ENCODE measurements at places on chromosomes 2 and 18. TPM values are rescaled to one million over a fixed set of nuclear protein-coding genes. Genes with fewer than 3 reads are reported as not detected.

DNA sequence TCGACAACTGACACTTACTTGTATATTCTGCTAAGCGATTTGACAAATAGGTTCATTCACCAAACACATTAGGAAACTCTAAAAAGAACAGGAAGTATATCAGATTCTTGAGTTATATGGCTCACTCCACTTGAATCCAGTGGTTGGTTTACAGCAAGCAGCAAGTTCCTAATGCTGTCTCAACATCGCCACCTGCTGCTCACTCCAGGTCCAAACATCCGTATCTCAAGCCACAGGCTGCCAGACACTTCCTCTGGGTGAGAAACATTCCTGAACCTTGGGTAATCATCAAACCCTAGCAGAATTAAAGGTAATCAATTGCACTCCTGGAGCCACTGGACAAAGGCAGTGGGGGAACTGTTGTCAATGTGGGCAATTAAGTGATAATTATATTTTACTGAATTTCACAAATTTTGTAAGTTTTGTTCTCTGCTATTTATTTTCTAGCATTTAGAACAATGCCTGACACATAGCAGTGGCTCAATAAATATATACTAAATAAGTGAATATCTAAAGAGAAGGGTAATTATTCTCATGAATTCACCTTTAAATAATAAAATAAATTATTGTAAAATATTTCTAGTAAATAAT lies 107.1 kb upstream of the TTN start:
- H3K27ac ChIP-seq: no peak overlapping the region
- H3K4me1 ChIP-seq: peaks cover 5% of the 10 kb centered on the region
- H3K4me3 ChIP-seq: no peak overlapping the region
- peaks cover 3% of the 10 kb centered on the region for H3K27me3 ChIP-seq

- no peak for DNase-seq
- no peak overlapping the region for H3K4me3 ChIP-seq
- no peak overlapping the region for H3K27ac ChIP-seq
Observed at GRCh38 chr2:25365241-25365640, 23.5 kb upstream of the DNMT3A start.

DNA sequence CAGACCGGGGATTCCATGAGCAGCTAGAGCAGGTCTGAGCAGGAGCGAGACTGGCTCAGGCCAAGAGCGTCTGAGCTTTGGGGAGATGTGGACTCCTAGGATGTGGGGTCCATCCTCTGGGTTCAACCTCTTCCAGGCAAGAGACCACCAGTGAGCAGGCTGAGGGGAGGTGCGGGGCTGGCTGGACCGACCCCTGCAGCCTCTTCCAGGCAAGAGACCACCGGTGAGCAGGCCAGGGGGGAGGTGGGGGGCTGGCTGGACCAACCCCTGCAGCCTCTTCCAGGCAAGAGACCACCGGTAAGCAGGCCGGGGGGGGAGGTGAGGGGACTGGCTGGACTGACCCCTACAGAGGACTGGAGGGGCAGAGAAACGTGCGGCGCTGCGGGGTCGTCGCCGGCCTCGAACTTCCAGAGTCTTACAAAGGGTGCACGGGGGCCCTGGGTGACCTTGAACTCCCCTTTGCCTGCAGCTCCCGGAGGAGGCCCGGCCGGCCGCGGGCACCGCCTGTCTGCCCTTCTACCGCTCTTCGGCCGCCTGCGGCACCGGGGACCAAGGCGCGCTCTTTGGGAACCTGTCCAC lies 63.4 kb downstream of the TPO start:
- H3K27ac ChIP-seq: no peak overlapping the region
- no peaks in the 10 kb centered on the region for H3K36me3 ChIP-seq
- H3K4me3 ChIP-seq: no peak overlapping the region
- no peak for DNase-seq

Gene FRZB
- 0.36 TPM for total RNA-seq

Gene ATG16L1
- 29.3 TPM for total RNA-seq

Gene CTDP1
- 26.8 TPM for total RNA-seq

Data from osteoblast (primary cell).